Suprapubic skin (tissue), 4 donors: ENCODE measurements at places on chromosomes 6 and 20. TPM values are rescaled to one million over a fixed set of nuclear protein-coding genes. Genes with fewer than 3 reads are reported as not detected.

PACSIN1 gene
- total RNA-seq: 0.40 TPM

CITED2 gene
- 239 TPM for total RNA-seq

TBP gene
- total RNA-seq: 23.8 TPM

TRPC4AP gene
- total RNA-seq: 87.3 TPM

ACTL10 gene
- total RNA-seq: 3.4 TPM

FGD2 gene
- 13.6 TPM for total RNA-seq

PRSS16 gene
- 7.7 TPM for total RNA-seq

RGS19 gene
- 17.4 TPM for total RNA-seq

KIAA1755 gene
- not detected for total RNA-seq

DNA sequence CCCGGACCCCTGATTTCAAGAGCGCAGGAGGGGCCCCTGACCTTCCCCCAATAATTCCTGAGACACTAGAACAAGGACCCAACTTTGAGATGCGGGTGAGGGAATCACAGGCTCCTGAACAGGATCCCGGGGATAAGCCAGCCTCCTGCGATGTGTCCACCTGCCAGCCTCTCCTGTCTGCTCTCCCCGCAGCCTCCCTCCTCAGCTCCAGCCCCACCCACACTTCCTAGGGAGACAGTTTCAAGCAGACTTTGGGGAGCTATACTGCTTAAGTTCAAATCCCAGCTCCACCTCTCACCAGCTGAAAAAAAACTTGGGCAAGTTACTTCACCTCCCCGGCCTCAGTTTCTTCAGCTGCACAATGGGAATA, 50.8 kb downstream of the GRM4 start:
- H3K27me3 ChIP-seq: peaks cover 65% of the 10 kb centered on the region
- peaks cover 6% of the 10 kb centered on the region for H3K4me1 ChIP-seq
- H3K27ac ChIP-seq: no peak overlapping the region
- no peak overlapping the region for H3K4me3 ChIP-seq

DNA sequence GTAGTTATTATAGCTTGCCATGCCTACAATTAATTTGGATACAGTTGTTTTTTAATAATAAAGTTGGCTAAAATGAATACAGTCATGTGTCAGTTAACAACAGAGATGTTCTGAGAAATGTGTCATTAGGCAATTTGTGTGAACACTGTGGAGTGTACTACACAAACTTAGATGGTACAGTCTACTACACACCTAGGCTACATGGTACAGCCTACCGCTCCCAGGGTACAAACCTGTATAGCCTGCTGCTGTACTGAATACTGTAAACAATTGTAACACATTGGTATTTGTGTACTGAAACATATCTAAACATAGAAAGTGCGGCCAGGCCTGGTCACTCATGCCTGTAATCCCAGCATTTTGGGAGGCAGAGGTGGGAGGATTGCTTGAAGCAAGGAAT, 50.2 kb downstream of the MYLIP start:
- H3K27me3 ChIP-seq: no peaks in the 10 kb centered on the region
- H3K36me3 ChIP-seq: no peaks in the 10 kb centered on the region
- no peak for DNase-seq
- H3K4me1 ChIP-seq: peaks cover 9% of the 10 kb centered on the region
- no peak overlapping the region for H3K27ac ChIP-seq

GRCh38 chr20:57680934-57681914, 28.6 kb downstream of the PMEPA1 start:
- no peaks in the 10 kb centered on the region for H3K36me3 ChIP-seq
- no peak overlapping the region for H3K4me3 ChIP-seq

- H3K27ac ChIP-seq: no peak overlapping the region
- no peak for DNase-seq
- no peak overlapping the region for H3K4me3 ChIP-seq
- H3K27me3 ChIP-seq: no peaks in the 10 kb centered on the region
- no peaks in the 10 kb centered on the region for H3K4me1 ChIP-seq
Measured at GRCh38 chr6:148548065-148548748, 198.6 kb upstream of the UST start.

- H3K4me1 ChIP-seq: no peaks in the 10 kb centered on the region
- H3K27ac ChIP-seq: no peak overlapping the region
- no peak overlapping the region for H3K4me3 ChIP-seq
- H3K36me3 ChIP-seq: no peaks in the 10 kb centered on the region
- DNase-seq: no peak
Measured at GRCh38 chr20:33120934-33121333, 41.5 kb downstream of the BPIFB4 start.

- no peak for DNase-seq
- H3K4me1 ChIP-seq: no peaks in the 10 kb centered on the region
- no peak overlapping the region for H3K27ac ChIP-seq
- H3K27me3 ChIP-seq: no peaks in the 10 kb centered on the region
Measured at GRCh38 chr6:1118287-1118647, 193.6 kb upstream of the FOXQ1 start.

GRCh38 chr6:8194490-8194889, 92.1 kb upstream of the EEF1E1 start:
- H3K27ac ChIP-seq: no peak overlapping the region
- H3K27me3 ChIP-seq: no peaks in the 10 kb centered on the region
- no peaks in the 10 kb centered on the region for H3K4me1 ChIP-seq

GRCh38 chr6:72861059-72861458, 239.2 kb downstream of the KCNQ5 start:
- H3K27ac ChIP-seq: no peak overlapping the region
- H3K4me1 ChIP-seq: peaks cover 17% of the 10 kb centered on the region
- no peak for DNase-seq
- no peak overlapping the region for H3K4me3 ChIP-seq

- H3K36me3 ChIP-seq: no peaks in the 10 kb centered on the region
- no peak for DNase-seq
- H3K27ac ChIP-seq: no peak overlapping the region
Measured at GRCh38 chr6:163780994-163781393, 366.5 kb downstream of the QKI start.

DNA sequence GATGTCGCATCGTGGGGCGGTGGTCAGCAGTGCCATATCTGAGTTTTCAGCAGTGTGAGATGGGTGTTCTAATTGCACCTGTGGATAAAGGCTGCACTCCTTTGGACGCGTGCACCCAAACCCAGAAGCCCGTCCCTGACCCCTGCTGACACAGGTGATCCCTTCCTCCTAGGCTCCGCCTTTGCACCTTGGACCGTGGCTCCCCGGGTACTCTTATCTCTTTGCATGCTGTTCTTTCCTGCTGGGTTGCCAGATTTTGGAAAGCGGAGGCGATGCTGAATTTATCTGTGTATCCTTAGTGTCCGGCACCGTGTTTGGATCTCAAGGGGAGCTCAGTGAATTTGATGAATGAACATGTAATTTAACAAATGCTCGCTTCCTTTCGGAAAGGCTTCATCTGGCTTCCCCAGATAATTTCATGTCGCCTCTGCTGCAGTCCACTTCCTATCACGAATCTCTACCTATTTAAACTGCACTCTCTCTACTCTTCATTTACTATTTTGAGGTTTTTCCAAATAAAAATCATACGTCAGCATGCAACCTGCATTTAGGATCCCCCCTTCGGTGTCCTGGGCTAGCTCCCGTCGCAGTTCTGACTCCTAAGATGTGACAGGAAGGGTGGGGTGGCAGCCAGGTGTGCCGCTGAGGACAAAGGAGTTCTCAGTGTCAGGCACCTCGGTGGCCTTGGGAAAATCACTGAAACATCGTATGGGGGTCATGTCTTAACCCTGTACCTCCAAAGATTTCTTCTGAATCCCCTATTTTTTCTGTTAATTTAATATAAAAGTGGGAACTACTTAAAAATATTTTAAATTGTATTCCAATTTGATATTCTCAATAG, 753 bp upstream of the PERP start:
- no peaks in the 10 kb centered on the region for H3K27me3 ChIP-seq
- no peak for DNase-seq
- H3K36me3 ChIP-seq: no peaks in the 10 kb centered on the region
- H3K27ac ChIP-seq: peak overlapping the region; percentile 96
- H3K4me1 ChIP-seq: peaks cover 18% of the 10 kb centered on the region
- peak overlapping the region; percentile 84 for H3K4me3 ChIP-seq

- peaks cover 21% of the 10 kb centered on the region for H3K36me3 ChIP-seq
- no peak overlapping the region for H3K27ac ChIP-seq
- H3K4me1 ChIP-seq: no peaks in the 10 kb centered on the region
- H3K27me3 ChIP-seq: no peaks in the 10 kb centered on the region
- no peak overlapping the region for H3K4me3 ChIP-seq
Measured at GRCh38 chr6:42084889-42085288, 34.6 kb downstream of the TAF8 start.

GRCh38 chr20:49045440-49046086, 549 bp upstream of the CSE1L start:
- no peaks in the 10 kb centered on the region for H3K36me3 ChIP-seq
- DNase-seq: peak; percentile 68
- H3K4me3 ChIP-seq: peak overlapping the region; percentile 95

DNA sequence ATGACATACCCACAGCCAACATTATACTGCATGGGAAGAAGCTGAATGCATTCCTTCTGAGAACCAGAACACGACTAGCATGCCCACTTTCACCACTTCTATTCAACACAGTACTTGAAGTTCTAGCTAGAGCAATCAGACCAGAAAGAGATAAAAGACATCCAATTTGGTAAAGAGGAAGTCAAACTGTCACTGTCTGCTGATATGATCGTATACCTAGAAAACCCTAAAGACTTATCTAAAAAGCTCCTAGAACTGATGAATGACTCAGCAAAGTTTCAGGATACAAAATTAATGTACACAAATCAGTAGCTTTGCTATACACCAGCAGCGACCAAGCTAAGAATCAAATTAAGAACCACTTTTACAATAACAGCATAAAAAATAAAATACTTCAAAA, 60.5 kb downstream of the EYS start:
- H3K36me3 ChIP-seq: no peaks in the 10 kb centered on the region
- no peak overlapping the region for H3K27ac ChIP-seq

- H3K4me1 ChIP-seq: no peaks in the 10 kb centered on the region
- no peaks in the 10 kb centered on the region for H3K36me3 ChIP-seq
- H3K4me3 ChIP-seq: no peak overlapping the region
- DNase-seq: no peak
- no peak overlapping the region for H3K27ac ChIP-seq
Measured at GRCh38 chr6:107059606-107060005, 31.6 kb downstream of the MTRES1 start.

DNA sequence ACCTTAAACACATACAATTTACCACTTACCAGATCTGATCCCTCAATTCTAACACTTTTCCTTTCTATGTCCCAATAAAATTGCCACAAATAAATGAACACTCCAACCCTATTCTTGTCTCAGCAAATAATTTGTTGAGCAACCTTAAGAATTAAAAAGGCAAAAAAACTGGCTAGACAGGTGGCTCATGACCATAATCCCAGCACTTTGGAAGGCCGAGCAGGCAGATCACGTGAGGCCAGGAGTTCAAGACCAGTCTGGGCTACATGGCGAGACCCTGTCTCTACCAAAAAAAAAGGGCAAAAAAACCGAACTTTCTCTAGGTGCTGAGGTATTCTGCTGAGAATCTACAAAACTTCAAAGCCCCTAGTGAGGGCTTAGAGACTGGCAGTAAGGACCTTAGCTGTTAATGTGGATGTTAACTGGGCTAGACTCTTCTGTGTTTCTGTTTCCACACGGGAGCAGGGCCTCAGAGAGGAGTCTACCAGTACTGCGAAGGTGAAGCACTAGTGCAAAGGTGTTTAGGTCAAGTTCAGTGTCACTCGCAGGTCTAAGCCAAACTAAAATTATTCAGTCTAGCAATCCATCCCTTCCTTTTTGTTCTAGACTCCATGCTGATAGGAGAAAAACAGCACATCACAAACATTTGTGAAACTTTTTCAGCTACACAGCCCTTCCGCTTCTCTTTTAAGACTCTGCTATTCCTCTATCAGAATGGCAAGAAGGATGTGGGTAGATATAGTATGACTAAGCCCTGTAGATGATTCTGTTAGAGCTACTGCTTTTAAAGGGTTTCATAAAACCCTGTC, 2.6 kb downstream of the FASTKD5 start:
- H3K36me3 ChIP-seq: peaks cover 5% of the 10 kb centered on the region
- peak overlapping the region; percentile 98 for H3K4me3 ChIP-seq
- no peak for DNase-seq
- H3K4me1 ChIP-seq: peaks cover 56% of the 10 kb centered on the region

DNA sequence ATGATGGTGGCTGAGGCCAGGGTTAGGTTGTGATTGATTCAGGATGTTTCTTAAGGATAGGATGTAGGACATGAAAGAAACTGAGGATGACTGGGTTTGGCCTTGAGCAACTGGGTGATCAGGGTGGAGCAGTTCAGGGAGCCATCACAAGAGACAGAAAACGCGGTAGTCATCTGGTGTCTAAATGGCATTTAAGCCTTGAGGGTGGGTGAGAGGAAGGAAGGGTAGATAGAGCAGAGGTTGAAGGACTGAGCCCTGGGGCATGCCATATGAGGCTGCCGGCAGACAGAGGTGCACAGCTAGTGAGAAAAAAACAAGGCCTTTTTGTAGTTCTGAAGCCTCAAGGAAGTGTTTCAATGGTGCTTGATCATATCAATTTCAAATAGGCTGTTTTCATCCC, 1.9 kb downstream of the POU5F1 start:
- no peaks in the 10 kb centered on the region for H3K27me3 ChIP-seq
- H3K4me3 ChIP-seq: no peak overlapping the region
- DNase-seq: no peak
- no peaks in the 10 kb centered on the region for H3K4me1 ChIP-seq
- H3K27ac ChIP-seq: no peak overlapping the region

- H3K27ac ChIP-seq: no peak overlapping the region
- H3K4me1 ChIP-seq: no peaks in the 10 kb centered on the region
- DNase-seq: no peak
- no peak overlapping the region for H3K4me3 ChIP-seq
- no peaks in the 10 kb centered on the region for H3K27me3 ChIP-seq
- H3K36me3 ChIP-seq: no peaks in the 10 kb centered on the region
Measured at GRCh38 chr6:128659878-128660622, 139.7 kb upstream of the PTPRK start.

DNA sequence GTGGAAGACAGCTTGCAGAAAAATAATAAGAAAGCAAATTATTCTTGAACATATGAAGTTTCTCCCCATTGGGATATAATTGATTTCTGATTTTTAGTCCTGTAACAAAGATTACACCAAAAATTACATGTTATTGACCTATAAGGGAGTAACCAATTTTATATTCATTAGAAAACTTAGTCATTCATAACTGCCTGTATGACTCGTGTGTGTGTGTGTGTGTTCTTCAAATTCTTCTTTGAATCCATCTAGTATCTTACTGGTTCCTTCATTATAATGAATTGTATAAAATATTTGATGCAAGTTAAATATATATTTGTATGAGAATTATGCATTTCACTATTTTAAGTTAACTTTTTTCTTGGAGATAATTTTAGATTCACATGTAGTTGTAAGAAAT, 310.4 kb downstream of the HAO1 start:
- no peaks in the 10 kb centered on the region for H3K27me3 ChIP-seq
- no peaks in the 10 kb centered on the region for H3K36me3 ChIP-seq
- no peak overlapping the region for H3K4me3 ChIP-seq
- no peak overlapping the region for H3K27ac ChIP-seq
- no peak for DNase-seq
- no peaks in the 10 kb centered on the region for H3K4me1 ChIP-seq

GRCh38 chr6:56359201-56359899, 112.0 kb upstream of the COL21A1 start:
- H3K27me3 ChIP-seq: no peaks in the 10 kb centered on the region
- peak; percentile 80 for DNase-seq
- H3K4me3 ChIP-seq: no peak overlapping the region
- no peaks in the 10 kb centered on the region for H3K36me3 ChIP-seq
- H3K27ac ChIP-seq: no peak overlapping the region
